Activated naive CD4-positive, alpha-beta T cell treated with anti-CD3 and anti-CD28 coated beads, Interleukin-2, amount 50 U/mL, for 72 hours (primary cell): ENCODE measurements at places on chromosomes 1 and 21. TPM values are rescaled to one million over a fixed set of nuclear protein-coding genes. Genes with fewer than 3 reads are reported as not detected.

ADCY10 gene
- 0.53 TPM for total RNA-seq

UBL4B gene
- total RNA-seq: not detected

SNX7 gene
- 1.1 TPM for total RNA-seq

PTPN22 gene
- 54.4 TPM for total RNA-seq

PRKAA2 gene
- total RNA-seq: 0.08 TPM

LCE3E gene
- not detected for total RNA-seq

PRR9 gene
- not detected for total RNA-seq

RNU11 gene
- not detected for total RNA-seq

ZNF695 gene
- 0.43 TPM for total RNA-seq

RTCA gene
- total RNA-seq: 33.4 TPM

CD53 gene
- total RNA-seq: 277 TPM

KCNA10 gene
- total RNA-seq: not detected

GJB3 gene
- not detected for total RNA-seq

DCST2 gene
- total RNA-seq: 1.5 TPM

SPRR5 gene
- not detected for total RNA-seq

RAD54L gene
- 61.7 TPM for total RNA-seq

TNNT2 gene
- total RNA-seq: not detected

TEX35 gene
- total RNA-seq: not detected

RAB42 gene
- 0.21 TPM for total RNA-seq

PRDM16 gene
- total RNA-seq: 0.25 TPM

PGLYRP4 gene
- not detected for total RNA-seq

GBP7 gene
- total RNA-seq: not detected

ATP1A2 gene
- not detected for total RNA-seq

TMCC2 gene
- total RNA-seq: 11.1 TPM

ALDH4A1 gene
- total RNA-seq: 7.4 TPM

OR6N1 gene
- total RNA-seq: not detected

DNAJB4 gene
- total RNA-seq: 9.8 TPM

PTGFRN gene
- total RNA-seq: 15.9 TPM

RHBDL2 gene
- not detected for total RNA-seq

TGFB2 gene
- not detected for total RNA-seq
